ENCODE measurements at places on chromosomes 5 and 9.

DNA sequence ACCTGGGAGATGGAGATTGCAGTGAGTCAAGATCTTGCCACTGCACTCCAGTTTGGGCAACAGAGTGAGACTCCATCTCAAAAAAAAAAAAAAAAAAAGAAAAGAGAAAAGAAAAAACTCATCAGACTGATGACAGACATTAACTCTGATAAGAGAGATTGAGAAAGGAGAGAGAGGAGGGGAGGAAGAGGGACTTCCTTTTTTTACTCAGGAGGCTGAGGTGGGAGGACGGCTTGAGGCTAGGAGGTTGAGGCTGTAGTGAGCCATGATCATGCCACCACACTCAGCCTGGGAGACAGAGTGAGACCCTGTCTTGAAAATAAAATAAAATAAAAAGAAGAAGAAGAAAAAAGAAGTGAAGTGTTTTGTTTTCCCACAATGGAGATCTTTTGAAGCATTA, 9.7 kb upstream of the MSMP start:
- DNase-seq, result no peak

- DNase-seq, result no peak
Measured at GRCh38 chr5:96854067-96854466, 22.2 kb upstream of the ERAP2 start.

- DNase-seq, result no peak
Measured at GRCh38 chr9:88174324-88174723, 36.0 kb upstream of the SPATA31C2 start.

- DNase-seq, result no peak
Measured at GRCh38 chr5:6383376-6383775, 5.0 kb upstream of the MED10 start.

DNA sequence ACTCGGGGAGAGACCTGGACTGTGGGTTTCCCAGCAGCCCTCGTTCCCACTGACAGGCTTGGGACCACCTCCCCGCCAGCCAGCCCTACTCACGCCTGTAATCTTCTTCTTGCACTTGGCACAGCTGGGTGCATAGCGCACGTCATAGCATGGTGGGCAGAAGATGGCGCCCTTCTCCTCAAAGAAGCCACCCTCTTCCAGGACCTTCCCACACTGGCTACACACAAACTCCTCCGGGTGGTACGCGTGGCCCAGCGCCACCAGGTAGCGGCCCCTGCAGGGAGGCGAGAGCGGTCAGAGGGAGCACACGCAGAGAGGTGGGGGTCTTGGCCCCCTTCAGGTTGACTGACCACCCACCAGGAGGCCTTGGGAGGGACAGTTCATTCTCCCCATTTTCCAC, 9.4 kb downstream of the PDLIM7 start:
- no peak for DNase-seq

DNA sequence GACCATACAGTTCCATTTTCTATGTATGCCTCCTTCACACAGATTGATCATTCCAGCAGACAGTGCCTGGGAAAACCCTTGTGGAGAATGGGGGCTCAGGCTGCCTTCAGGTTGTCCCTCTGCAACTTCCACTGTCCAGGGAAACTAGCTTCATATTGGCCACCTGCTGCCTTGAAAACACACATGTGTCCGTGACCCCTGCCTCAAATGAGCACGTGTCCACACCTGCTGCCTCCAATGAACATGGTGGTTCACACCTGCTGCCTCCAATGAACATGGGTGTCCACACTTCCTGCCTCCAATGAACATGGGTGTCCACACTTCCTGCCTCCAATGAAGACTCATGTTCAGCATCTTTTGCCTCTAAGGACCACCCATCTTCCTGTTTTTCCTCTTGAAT, 185.4 kb upstream of the ADCY2 start:
- DNase-seq, result no peak

GRCh38 chr5:140150201-140150600, 24.5 kb downstream of the IGIP start:
- no peak for DNase-seq

Data from NCI-H1417 treated with DMSO at 0.1 percent for 48 hours (cell line).